ENCODE measurements at places on chromosomes 7 and 10.

- DNase-seq = no peak
These were observed 60.0 kb downstream of the DGKB start for GRCh38 chr7:14842523-14842922.

DNA sequence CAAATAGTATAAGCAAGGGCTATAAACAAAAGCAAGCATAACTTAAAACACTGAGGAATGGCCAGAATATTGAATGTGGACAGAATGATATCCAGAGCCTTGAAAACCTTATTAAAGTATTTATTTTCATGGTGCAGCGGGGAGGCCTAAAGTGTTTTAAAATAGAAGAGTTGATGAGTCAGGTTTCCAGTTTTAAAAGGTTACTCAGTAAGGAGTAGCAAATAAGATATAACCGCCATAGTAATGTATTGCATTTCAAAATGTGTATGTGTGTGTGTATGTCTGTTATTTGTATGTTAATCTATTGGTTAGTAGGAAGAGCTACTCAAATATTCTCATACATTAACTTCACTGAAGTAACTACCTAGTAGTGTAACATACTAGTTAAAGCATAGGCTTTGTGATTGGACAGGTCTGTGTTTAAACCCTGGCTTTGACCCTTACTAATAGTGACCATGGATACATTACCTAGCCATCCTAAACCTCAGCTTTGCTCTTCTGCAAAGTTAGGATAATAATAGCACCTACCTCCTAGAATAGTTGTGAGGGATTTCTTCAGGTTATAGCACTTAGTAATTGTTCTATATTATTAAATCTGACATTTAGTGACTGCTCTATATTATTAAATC, 16.9 kb downstream of the CUTC start:
- no peak for DNase-seq

DNA sequence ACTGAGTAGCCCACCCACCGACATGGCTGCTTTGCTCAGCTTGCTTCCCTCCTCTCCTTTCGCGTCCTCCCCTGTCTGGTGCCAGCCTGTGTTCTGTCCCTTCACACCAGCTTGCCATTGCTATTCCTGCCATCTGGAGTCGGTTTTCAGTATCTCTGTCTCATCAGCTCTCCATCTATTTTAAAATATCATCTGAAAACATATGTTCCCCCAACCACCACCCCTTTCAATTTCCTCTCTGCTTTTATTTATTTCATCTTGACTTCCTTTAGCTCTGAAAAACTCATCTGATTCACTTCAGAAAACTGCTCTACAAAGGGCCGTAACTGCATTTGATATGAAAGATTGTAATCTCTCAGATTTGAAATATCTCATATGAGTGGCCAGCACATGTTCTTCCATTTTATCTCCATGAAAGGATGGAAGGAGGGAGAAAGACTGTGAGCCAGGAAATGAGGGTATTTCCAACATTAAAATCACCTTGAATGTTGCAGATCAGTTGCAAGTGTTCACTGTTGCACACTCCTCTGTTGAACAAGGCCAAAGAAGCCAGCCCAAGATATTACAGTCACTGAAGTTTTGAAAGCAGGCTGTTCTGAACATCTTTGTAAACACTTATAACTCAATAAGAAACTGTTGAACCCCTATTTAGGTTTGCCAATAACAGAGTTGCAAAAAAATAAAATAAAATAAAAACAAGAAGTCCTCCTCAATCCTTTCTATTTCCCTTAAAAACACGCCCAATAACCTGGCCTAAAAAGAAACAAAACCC, 202.4 kb upstream of the NEBL start:
- DNase-seq = no peak

- DNase-seq = no peak
These were observed 732.1 kb upstream of the POT1 start for GRCh38 chr7:125661677-125662076.

- DNase-seq = no peak
These were observed 1107.3 kb upstream of the LRRN3 start for GRCh38 chr7:109983618-109984017.

DNA sequence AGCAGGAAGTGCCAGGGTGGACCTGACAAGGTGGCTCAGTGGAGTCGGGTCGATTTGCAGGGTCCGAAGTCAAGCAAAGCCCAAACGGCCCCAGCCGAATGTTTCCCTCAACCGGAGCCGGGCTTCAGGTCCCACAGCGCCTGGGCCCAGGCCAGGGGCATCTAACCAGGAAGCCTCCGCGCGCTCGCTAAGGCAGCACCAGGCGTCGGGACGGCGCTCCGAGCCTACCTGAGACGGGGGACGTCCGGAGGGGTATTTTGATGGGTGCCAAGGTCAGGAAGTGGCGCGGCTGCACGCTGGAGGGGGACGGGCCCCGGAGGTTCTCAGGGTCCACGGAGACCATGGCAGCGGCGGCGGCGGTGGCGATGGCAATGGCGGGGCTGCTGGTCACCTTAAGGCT, 51.5 kb downstream of the TCERG1L start:
- no peak for DNase-seq

- no peak for DNase-seq
These were observed 21.6 kb upstream of the TRIL start for GRCh38 chr7:28979776-28980175.

GRCh38 chr7:32564542-32564941, 69.3 kb downstream of the AVL9 start:
- no peak for DNase-seq

- no peak for DNase-seq
These were observed 10.3 kb upstream of the DNAAF5 start for GRCh38 chr7:716222-716621.

DNA sequence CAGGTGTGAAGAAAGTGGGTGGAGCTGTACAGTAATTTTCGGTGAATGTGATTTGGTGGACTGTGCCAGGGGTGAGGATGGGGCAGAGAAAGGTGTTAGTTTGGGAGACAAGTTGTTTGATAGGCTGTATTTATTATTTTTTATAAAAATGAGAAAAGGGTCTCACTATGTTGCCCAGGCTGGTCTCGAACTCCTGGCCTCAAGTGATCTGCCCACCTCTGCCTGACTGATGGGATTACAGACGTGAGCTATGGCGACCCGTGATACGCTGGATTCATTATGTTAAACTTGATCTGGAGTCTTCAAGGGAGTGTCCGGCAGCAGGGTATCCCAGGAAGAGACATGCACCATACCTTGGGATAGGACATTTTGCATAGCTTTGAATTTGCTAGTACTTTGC, 1.3 kb downstream of the KAT6B start:
- no peak for DNase-seq

GRCh38 chr7:20241194-20241910, 24.2 kb upstream of the MACC1 start:
- DNase-seq = no peak

DNA sequence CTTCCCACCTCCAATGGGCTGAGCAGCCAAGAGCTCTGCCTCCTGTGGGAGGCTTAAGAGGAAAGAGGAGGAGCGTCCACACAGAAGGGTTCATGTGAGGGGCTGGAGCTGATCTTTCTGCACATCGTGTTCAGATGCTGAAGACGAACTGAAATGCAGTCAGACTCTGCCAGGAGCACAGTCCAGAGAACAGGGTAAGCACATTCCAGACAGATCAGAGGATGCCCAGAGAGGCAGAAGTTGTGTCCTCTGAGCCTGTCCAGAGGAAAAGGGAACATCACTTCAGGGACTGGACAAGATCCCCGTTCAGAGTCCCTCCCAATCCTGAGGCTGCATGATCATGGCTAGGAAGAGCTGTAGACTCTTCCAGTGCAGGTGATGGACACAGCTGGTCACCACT, 72.9 kb downstream of the ITIH5 start:
- no peak for DNase-seq

- DNase-seq = no peak
These were observed 34.3 kb downstream of the CDCA7L start for GRCh38 chr7:21911341-21911875.

- DNase-seq = no peak
These were observed 467.4 kb upstream of the FZD8 start for GRCh38 chr10:36109399-36110023.

GRCh38 chr10:118407026-118407425, 64.9 kb upstream of the FAM204A start:
- no peak for DNase-seq

- no peak for DNase-seq
These were observed 6.0 kb upstream of the ZRANB1 start for GRCh38 chr10:124935946-124936345.

- DNase-seq = no peak
These were observed 25.3 kb downstream of the IKZF1 start for GRCh38 chr7:50329775-50330174.

DNA sequence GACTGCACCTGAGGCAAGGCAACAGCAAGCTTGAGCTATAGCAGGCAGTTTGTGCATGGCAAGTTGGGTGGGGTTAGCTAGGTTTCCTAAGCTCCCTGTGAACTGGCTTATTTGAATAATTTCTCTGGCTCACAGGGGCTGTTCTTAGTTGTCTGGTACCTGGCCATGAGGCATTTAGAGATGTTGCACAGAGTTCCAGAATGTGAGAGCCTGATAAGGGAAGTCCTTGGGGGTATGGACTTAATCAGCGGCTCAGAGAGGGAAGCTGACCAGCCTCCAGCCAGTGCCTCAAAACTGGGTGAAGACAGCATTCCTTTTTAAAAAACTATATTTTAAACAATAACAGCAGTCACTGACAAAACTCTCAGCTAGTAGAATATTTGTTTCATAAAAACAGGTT, 307.4 kb downstream of the FZD1 start:
- no peak for DNase-seq

GRCh38 chr7:139481364-139481763, 2.1 kb downstream of the KLRG2 start:
- DNase-seq = no peak

- no peak for DNase-seq
These were observed 25.3 kb upstream of the ACSM6 start for GRCh38 chr10:95168694-95169093.

GRCh38 chr7:16084875-16085274, 336.5 kb downstream of the CRPPA start:
- DNase-seq = no peak

- DNase-seq = no peak
These were observed 47.6 kb downstream of the CUX1 start for GRCh38 chr7:101865031-101865430.

GRCh38 chr7:107014387-107015023, 30.0 kb upstream of the PRKAR2B start:
- no peak for DNase-seq

DNA sequence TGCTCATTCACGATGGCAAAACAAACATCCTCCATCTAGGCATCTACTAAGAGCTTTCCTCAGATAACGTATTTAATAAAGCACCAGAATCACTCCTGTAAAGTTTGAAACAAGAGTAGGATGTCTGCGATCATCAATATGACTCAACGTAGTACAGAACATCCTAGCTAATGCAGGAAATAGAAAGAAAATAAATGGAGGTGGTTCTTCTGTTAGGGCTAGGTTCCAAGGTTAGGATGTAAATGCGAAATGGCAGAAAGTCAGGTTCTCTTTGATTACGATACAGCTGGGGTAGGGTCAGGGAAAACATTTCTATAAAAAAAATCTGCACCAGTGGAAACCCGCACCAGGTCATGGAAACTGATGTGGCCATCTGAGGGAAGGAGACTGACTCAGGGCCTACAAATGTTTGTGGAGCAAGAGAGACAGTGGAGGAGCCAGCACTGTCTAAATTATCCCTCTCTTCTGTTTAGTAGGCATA, 29.1 kb downstream of the CCDC6 start:
- no peak for DNase-seq

- DNase-seq = no peak
These were observed 5.8 kb downstream of the LIPA start for GRCh38 chr10:89245802-89246201.

- no peak for DNase-seq
These were observed 2.0 kb downstream of the TRAPPC14 start for GRCh38 chr7:100156331-100157068.

- DNase-seq = no peak
These were observed 60.9 kb upstream of the COL1A2 start for GRCh38 chr7:94333810-94334209.

GRCh38 chr10:75753621-75754020, 322.2 kb downstream of the LRMDA start:
- DNase-seq = no peak

- no peak for DNase-seq
These were observed 546.0 kb upstream of the FZD8 start for GRCh38 chr10:36188080-36188453.

GRCh38 chr10:1698185-1698584, 39.1 kb downstream of the ADARB2 start:
- no peak for DNase-seq

DNA sequence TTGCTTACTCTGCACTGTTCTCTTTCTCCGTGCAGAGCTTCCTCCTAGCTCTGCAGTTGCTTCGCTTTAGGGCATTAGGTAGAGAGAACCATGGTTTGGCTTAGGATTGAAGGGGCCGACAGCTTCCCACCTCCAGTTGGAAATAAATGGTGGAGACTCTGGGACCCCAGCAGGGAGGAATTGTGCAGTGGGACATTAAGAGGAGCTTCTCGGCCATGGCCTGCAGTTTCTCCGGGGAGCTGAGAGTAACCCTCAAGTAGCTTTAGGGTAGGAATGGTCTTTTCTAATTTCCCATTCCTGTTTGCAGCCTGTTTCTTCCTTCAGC, 1.2 kb downstream of the SUFU start:
- DNase-seq = no peak

GRCh38 chr7:86411814-86412213, 231.9 kb upstream of the GRM3 start:
- DNase-seq = no peak

DNA sequence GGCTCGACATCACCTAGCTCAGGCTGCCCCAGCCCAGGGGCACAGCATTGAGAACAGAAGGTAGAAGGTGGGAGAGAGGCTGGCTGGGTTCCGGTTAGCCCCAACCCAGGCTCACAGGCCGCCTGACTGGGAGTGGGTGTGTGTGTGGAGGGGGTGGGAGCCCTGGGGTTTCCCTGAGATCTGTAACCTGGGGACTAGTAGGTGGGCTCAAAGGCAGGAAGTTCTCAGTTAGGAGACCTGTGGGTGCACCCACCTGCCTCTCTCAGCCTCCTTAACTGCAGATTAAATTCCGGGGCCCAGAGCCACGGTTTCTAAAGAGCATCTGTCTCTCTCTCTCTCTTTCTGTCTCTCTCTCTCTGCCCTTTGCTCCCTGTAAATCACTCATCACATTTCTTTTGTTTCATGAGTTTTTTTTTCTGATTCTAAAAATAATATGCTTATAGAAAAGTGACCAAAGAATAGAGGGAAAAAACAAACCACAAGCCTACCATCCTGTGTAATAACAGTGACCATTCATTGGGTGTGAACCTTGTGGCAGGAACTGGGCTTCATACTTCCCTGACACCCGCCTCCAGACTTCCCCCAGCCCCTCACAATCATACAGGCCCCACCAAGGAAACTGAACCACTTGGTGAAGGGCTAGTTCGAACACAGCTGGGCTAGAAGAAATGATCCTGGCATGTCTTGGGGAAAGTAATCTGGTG, 83.4 kb upstream of the SMNDC1 start:
- no peak for DNase-seq

DNA sequence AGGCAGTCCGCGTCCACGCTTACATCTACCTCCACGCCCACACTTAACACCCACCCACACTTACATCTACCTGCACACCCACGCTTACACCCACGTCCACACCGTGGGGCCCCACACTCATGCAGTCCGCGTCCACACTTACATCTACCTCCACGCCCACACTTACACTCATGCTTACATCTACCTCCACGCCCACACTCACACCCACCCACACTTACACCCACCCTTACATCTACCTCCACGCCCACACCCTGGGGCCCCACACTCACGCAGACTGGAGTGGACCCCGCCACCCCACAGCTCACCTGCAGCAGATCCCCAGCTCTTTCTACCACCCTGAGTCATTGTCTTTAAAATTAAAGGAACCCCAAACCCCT, 32.4 kb upstream of the PWWP2B start:
- no peak for DNase-seq

Data from activated gamma-delta T cell (primary cell).